ENCODE measurements at places on chromosomes 1 and 21. TPM values are rescaled to one million over a fixed set of nuclear protein-coding genes. Genes with fewer than 3 reads are reported as not detected.

- DNase-seq: no peak
Observed at GRCh38 chr1:19360016-19360415, 47.9 kb downstream of the SLC66A1 start.

DNA sequence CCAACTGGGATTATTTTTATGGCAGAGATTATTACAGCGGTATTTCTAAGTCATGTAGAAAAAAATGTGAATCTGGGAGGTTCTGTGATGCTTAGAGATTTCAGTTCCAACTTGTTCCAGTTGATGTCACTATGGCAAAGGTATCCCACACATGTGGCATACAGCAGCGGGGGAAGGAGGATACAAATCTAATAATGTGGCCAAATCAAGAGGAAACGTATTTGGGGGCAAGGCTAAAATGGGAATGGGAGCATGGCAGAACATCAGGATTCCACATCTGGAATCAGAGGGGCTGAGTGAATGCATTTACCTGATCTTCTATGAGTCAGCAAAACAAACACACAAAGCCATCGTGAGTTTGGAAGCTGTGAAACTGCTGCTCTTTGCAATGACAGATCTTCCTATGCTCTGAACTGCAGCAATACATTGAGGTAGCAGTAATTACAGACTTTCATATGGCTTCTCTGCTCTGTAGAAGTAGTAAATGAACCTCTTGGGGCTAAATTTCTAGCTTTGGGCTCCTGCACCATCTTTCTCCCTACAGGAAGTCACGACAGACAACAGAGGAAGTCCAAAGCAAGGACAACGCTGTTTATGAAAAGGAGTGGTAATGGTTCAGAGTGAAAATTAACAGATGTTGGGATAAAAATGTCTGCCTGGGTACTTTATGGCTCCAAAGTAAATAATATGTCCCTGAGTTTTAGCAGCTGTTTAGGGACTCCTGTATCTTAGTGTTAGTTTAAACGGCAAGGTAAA is 55.5 kb downstream of the GABPA start:
- DNase-seq: peak; percentile 24

- DNase-seq: peak; percentile 9
Observed at GRCh38 chr1:33902486-33903209, 38.8 kb downstream of the HMGB4 start.

AGMAT gene
- total RNA-seq: 1.1 TPM

DNA sequence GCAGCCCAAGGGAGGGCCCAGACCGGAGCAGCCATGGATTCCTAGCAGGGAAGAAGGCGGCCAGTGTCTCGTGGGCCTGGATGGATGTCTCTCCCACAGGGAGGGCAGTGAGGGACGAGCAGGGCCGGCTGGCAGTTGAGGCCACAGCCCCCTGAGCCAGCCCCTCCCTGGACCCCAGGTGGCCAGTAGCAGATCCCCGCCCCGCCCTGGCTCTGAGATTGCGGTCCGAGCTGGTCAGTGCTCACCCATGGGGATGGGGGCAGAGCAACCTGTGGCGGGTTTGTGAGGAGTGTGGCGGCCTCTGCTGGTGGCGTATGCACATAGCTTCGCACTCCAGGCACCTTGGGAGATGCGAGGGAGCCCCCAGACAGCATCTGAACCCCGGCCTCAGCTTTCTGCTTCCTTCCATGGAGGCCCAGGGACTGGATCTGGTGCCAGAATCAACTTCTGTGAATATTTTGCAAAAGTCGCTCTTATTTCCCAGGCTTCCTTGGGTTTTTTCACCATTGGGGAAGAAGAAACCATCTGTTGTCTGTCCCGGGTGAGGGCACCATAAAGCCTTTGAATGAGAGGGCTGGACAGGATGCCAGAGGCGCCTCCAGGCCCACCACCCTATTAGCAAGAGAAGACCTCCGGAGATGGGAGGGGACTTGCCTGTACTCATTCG is 8.4 kb upstream of the KCNN3 start:
- DNase-seq: peak; percentile 71

ETV3L gene
- total RNA-seq: not detected

GRCh38 chr1:110336300-110337039 is 2.7 kb upstream of the RBM15 start:
- no peak for DNase-seq

DNA sequence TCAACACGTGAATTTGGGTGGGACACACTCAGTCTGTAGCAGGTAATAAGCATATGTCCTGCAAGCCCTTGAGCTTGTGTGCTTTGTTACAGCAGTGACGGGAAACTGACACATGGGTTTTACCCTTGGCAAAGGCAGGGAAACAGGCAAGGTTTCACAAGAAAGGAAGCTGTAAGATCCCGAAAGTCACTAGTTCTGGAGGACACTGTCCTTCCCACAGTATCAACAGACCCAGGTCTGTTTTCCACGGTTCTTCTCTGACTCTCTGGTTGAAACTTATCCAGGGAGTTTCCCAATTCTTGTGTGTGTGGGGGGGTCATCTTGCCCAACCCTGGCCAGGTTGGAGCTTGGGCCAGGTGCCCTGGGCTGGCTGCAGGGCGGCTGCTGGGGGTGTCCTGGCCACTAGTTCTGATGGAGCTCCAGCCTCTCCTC is 29.3 kb upstream of the ZBTB21 start:
- no peak for DNase-seq
